ENCODE measurements at places on chromosomes 12 and 14.

- no peak for DNase-seq
These were observed 143.4 kb downstream of the RTN1 start for GRCh38 chr14:59727073-59727661.

GRCh38 chr14:80211153-80212022 lies at the start of gene DIO2:
Gene DIO2, minus strand, starts transcription at chr14:80211504. Its CDS starts 32 bp downstream, at chr14:80211472.
- no peak for DNase-seq

GRCh38 chr14:105532735-105533141 lies 6.4 kb downstream of the TMEM121 start:
- no peak for DNase-seq

DNA sequence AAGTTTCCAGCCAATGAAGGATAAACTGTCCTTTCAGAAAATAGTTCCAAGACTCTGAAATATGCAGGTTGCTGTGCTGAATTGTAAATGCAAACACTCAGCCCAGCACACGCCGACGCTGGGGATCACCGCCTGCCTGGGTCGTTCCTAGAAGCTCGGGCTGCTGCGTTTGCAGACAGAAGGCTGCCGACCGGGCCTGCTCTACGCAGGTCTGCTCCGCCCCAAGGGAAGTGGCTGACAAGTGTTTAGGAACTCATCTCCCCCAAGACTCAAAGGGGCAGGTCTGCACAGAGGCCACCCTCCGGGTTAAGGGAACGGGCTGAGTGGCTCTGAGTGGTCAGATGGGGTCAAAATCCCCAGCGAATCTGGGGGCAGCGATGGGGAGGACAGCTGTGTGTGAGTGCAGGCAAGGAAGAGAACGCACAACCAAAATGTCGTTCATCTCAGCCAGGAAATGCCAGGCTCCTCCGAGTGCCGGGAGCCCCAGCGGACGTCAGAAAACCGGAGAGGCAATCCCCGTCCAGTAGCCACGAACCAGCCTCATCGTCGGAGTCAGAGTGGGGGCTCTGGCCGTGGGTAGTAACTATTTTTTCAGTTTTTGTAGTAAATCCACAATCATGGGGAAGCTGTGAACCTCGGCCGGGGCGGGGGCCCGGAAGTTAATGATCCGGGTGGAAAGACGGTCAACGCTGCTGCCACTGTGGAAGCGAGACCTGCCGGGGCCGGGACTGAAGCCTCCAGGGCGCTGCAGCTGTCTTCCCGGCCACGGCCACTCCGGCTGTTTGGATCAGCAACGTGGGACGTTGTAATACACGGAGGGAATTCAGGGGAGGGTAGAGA lies 6.0 kb downstream of the GALNT9 start:
- no peak for DNase-seq

GRCh38 chr12:82955043-82955442 lies 268.3 kb downstream of the TMTC2 start:
- DNase-seq: no peak

DNA sequence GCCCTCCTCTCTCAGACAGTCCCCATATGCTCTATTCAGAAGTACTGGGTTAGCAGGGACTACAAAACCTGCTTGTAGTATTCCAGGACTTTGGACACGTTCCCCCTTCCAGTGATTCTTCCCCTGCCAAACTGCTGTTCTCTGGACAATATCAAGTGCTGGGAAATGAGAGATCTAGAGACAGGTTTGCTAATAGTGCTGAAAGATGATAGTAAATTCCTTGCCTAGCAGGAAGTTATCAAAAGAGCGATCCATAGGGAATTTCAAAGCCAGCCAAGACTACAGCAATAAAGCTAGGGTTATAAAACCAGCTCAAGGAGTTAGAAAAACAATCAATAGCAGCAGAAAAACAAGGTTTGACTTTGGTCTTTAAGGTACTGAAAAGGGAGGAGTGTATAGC lies 15.2 kb downstream of the SLC7A8 start:
- DNase-seq: no peak

DNA sequence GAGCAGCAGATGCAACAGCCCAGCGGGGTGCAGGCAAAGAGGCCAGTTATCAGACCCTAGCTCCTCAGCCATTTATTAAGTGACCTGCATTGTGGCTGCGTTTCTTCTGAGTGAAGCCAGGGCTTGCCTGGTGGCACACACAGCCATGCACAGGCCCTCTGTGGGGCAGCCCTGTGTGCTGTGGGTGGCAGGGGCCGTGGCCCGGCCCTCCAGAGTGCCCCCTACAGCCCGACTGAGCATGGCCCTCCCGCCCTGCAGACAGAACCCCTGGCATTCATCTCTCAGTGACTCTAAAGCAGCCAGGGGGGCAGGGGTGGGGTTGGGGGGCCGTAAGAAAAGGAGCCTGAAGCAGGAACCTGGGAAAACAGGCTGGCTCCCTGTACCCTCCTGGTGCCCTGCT lies 226.0 kb upstream of the PWP1 start:
- no peak for DNase-seq

GRCh38 chr14:87617079-87617478 lies 375.9 kb downstream of the GALC start:
- no peak for DNase-seq

- peak; percentile 31 for DNase-seq
These were observed 33.4 kb upstream of the RNASE3 start for GRCh38 chr14:20857630-20858261.

DNA sequence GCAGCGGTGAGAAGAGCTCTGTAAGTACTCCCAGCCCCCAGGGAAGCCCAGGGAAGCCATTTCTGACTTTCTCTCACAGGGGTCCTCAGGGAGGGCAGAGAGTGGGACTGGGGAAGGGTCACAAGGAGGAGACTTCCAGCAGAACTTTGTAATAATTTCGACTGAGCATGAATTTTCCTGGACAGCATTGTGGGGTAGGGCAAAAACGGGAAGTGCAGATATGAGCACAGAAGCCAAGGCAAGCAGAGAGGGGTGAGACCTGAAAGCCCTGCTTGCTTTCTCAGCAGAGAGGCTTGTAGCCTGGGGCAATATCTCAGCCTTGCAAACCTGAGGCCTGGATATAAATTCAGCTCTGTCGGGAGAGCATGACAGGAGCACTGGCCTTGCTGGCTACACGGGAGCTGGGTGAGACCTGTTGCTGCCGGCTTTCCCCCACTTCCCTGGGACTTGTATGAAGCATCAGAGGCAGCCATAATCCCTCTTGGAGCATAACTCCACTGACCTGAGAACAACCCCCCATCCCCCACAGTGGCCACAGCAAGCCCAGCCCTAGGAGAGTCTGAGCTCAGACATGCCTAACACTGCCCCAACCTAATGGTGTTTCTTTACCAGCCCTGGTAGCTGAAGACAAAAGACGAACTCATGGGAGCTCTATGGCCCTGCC lies 9.8 kb upstream of the IQSEC3 start:
- no peak for DNase-seq

DNA sequence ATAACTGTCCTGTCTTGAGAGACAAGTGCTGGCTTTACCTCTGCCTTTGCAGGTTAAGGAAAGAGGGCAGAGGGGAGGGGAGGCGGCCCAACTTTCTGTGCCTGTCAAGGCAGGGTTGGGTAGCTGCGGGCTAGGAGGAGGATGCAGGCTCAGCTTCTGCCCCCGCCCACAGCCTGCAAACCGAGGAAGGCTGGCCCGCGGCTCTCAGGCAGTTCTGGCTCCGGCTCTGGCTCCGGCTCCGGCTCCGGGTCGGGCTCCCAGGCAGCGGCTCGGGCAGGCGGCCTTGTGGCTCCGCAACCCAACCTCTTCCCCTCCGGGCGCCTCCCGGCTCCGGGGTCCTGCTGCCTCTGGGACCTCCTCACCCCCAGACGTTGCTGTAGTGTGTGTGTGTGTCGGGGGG lies 92.9 kb downstream of the TMEM30B start:
- DNase-seq: no peak

DNA sequence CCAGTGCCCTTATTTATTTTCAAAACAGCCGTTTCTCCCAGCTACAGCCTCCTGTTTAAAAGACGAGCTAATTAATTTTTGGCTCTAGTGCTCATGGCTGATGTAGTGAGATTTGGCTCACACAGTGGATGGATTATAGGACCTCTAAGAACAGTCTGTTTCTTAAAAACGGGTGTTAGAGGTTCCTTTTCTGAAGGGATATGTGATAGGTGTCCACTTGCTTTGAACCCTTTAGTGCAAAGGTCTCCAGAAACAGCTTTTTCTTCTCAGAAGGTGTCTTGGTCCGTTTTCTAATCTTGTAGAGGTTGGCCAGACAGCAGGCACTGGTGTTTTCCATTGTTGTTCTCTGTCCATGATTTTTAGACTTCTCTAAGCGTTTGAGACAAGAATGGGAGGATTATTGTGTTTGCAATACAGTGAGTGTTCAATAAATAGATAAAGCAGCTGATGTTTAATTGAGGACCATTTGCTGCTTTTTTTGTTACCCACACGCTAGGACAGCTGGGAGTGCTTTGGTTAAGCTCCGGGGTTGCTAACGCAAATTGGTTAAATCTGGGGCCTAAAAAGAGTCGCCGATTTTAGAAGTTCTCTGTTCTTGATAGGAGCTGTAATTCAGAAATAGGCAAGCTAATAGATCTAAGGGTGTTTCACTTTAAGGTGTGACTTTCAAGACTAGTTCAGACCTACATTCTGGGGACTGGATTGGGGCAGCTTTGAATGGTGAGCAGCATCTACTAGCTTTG lies 1.0 kb downstream of the BORCS5 start:
- no peak for DNase-seq

Data from HCEC 1CT (cell line).